ENCODE measurements at places on chromosomes 1 and 21.

DNA sequence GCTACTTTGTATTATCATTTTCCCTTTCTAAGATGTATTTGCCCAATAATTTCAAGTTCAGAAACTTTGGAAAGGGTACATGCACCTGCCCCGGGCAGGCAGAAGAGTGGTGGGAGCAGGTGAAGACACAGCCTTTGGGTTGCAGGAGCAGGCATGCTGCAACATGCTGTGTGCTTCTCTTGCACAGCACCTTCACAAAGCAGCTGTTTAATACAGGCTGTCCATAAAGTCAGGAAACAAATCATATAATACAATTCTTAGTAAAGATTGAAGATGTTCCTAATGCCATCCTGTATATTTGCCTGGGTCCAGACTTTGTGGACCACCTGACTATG is 182.9 kb downstream of the ZNF281 start:
- DNase-seq: no peak

- DNase-seq: no peak
Measured at GRCh38 chr1:76070538-76070937, 4.0 kb upstream of the ST6GALNAC3 start.

- DNase-seq: no peak
Measured at GRCh38 chr1:87007323-87007722, 92.9 kb downstream of the HS2ST1 start.

- DNase-seq: no peak
Measured at GRCh38 chr1:240385985-240386978, 225.7 kb downstream of the GREM2 start.

GRCh38 chr1:30388386-30388785 is 335.0 kb downstream of the MATN1 start:
- no peak for DNase-seq

GRCh38 chr1:117562581-117563491 is 43.0 kb upstream of the TENT5C start:
- no peak for DNase-seq

GRCh38 chr1:95176861-95177260 is 57.1 kb upstream of the RWDD3 start:
- no peak for DNase-seq

DNA sequence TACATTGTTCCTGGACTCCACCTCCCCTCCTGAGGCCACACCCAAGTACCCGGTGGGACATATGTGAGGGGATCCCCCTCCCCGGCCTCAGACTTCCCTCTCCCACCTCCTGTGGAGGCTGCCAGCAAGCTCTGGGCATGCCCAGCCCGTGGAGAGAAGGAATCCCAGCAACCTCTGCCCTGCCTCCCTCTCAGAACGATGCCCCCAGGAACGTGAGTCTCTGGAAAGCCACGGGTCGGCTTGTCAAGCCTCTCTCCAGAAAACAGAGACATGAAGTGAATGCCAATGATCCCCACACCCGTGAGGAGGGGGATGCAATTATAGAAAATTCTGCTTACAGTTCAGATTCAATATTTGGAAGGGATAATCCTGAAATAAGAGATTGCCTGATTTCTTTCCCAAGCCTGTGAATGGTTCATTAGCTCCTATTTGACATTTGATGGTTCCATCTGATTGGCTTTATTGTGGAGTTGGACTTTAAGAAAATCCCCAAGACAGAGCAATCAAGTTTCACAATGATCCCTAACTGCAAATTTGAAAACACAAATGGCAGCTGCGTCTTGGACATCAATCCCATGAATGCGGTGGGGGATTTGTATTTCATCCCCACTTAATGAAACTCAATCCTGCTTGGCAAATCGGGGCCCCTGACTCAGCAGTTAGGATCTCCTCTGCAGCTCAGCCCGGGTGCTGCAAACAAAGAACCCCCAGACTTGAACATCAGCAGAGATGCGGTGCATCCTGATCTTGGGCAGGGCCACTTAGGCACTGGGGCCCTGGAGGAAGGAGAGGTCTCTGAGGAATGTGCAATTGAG is 9.1 kb upstream of the GUCA2B start:
- DNase-seq: no peak

- no peak for DNase-seq
Measured at GRCh38 chr1:35506960-35507912, 50.0 kb downstream of the KIAA0319L start.

GRCh38 chr21:16709866-16710550 is 802.8 kb upstream of the CXADR start:
- no peak for DNase-seq

DNA sequence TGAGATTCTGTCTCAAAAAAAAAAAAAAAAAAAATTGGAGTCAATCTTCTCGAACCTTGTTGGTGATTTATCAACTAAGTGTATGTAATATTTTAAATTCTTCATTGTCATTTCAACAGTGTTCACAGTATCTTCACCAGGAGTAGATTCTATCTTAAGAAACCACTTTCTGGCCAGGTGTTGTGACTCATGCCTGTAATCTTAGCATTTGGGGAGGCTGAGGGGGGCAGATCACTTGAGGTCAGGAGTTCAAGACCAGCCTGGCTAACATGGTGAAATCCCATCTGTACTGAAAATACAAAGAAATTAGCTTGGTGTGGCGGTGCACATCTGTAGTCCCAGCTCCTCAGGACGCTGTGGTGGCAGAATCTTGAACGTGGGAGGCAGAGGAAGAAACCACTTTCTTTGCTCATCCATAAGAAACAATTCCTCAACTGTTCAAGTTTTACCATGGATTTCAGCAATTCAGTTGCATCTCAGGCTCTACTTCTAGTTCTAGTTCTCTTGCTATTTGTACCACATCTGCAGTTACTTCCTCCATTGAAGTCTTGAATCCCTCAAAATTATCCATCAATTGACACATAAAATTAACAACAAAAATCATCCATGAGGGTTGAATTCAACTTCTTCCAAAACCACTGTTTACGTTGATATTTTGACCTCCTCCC is 30.4 kb upstream of the EYA3 start:
- DNase-seq: no peak

- DNase-seq: no peak
Measured at GRCh38 chr1:78274814-78275213, 216.0 kb upstream of the PTGFR start.

All from activated CD8-positive, alpha-beta memory T cell treated with anti-CD3 and anti-CD28 coated beads for 1 hour (primary cell).